ENCODE measurements at places on chromosomes 11 and 22.
A peak's percentile ranks its signal among the peaks of the same experiment; 100 is the strongest.

- no peak for DNase-seq
Measured at GRCh38 chr22:31350410-31350863, 4.3 kb upstream of the PATZ1 start.

- DNase-seq, result no peak
Measured at GRCh38 chr22:25281675-25282345, 62.4 kb downstream of the CRYBB2 start.

GRCh38 chr11:64561984-64562722 lies 28.9 kb upstream of the SLC22A12 start:
- no peak for DNase-seq

DNA sequence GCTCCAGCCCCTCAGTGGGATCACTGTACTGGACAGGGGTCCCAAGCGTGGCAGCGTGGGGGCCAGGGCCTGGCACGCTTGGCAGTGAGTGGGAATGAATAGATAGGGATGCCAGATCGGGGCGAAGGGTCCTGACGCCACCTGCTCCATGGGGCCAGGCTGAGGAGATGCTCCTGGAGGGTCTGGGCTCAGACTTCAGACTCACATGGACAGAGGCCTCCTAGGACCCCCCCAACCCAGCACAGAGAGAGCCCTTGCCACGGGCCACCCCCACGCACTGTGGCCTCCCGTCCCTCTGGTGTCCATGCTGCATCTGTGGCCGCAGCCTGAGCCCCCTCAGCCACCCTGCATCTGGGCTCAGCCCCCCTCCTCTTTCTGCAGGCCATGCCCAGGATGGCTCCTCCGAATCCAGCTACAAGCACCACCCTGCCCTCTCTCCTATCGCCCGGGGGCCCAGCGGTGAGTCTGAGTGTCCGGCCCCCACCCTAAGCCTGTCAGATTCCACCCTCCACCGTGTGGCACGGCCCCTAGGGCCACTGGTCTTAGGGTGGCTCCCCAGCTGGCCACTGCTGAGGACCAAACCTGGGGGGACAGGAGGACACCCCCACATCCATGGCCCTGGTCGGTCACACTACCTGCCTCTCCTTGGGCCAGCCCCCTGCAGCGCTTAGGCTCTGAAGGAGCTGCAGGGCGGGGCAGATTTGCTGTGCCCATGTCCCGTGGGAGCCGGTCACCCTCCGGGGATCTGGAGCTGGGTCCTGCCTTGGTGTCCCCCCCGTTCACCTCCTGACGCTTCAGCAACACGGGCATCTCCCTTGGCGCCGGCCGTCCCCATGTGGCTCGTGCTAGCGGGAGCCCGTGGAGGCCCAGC lies 2.7 kb downstream of the MUC5AC start:
- no peak for DNase-seq

- no peak for DNase-seq
Measured at GRCh38 chr22:28882545-28882877, 861 bp upstream of the ZNRF3 start.

DNA sequence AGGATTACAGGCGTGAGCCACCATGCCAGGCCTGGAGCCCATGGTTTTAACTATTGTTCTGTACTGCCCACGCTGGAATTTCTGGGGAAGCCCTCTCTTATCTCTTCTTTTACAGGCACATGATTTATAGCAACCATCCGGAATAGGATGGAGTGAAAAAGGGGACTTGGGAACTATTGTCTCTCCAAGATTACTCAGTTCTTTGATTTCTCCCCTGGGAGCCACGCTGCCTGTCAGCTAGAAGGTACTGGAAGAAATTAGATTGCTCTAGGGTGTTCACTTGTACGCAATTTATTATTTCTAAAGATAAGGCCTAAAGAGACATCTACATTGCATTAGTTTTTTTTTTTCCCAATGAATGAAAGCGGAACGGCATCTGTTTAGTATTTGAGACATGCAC lies 65.6 kb upstream of the PTPRJ start:
- DNase-seq, result no peak

- DNase-seq, result no peak
Measured at GRCh38 chr22:38177044-38177443, 4.6 kb downstream of the PLA2G6 start.

DNA sequence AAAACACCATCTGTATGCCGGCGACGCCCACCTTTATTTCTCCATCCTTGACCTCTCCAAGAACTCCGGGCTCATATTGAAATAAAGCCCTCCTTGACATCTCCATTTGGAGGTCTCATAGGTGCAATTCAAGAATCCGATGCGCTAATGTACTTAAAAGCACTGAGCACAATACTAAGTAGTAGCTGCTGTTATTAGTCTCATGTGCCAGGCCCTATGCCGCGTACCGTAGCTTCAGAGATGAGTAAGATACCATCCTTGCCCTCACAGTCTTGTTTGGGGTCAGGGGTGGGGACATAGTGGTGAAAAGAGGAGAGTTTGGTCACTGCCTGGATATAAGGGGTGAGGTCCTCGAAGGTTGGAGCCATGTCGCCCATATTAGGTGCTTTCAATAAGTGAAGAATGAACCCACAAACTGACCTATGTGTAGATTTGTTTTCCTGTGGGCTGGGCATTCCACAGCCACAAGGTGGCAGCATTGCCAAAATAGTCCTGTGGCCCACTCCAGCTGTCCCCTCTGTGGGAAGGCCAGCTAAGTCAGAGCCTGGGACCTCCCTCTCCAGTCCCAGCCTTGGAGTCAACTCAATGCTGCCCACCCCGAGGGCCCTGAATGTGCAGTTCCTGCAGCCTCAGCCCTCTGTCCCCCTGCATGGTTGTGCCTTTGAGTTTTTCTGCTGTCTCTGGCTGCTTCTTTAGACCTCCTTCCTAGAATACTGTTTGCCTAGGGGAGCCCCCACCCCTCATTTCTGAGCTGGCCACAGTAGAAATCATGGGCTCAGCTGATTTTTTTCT lies 6.5 kb downstream of the DCPS start:
- peak; percentile 70 for DNase-seq

DNA sequence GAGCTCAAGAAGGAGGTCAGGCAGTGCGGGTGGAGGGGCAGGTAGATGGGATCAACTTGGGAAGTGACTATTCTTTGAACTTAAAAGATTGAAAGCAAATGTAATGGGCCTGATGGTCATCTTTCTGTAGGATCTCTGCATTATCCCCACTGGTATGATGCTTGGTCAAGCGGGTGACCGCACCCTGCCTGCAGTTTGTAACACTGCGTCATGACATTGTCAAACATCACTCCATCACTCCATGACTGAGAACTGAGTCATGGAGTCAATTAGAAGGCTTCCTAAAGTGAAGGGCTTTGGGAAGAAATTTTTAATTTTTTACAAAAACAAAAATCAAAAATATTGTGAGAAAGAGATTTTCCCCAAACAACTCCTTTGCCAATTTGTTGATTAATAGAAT lies 62.4 kb upstream of the BMAL1 start:
- DNase-seq, result no peak

GRCh38 chr11:110513846-110514437 lies 84.2 kb downstream of the FDX1 start:
- DNase-seq, result no peak

GRCh38 chr22:19719050-19719482 lies 4.3 kb upstream of the GP1BB start:
- DNase-seq, result no peak

GRCh38 chr22:47171441-47172221 lies 409.2 kb downstream of the TBC1D22A start:
- no peak for DNase-seq

GRCh38 chr11:8263109-8263768 lies 439 bp downstream of the LMO1 start:
- no peak for DNase-seq

GRCh38 chr11:116837231-116838091 lies at the start of gene APOA1:
Gene APOA1, minus strand, starts transcription at chr11:116837622. Its CDS starts 235 bp downstream, at chr11:116837387.
- no peak for DNase-seq

GRCh38 chr11:121722431-121723245 lies 269.9 kb upstream of the SORL1-AS1 start:
- no peak for DNase-seq

DNA sequence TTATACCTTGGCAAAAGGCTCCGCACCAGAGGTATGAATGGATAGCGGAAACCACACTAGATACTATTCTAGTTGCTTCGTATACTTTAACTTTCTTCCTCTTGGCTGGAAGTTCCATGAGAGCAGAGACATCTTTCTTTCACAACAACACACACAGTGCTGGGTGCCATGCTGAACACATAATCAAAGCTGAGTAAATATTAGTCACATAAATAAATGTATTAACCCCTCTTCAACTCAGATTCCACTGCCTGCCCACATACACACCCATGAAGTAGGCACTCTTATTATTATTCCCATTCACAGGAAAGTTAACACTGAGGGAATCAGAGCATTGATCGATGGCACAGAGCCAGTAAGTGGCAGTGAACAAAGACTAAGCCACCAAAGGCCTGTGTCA lies 35.4 kb downstream of the SPON1 start:
- no peak for DNase-seq

DNA sequence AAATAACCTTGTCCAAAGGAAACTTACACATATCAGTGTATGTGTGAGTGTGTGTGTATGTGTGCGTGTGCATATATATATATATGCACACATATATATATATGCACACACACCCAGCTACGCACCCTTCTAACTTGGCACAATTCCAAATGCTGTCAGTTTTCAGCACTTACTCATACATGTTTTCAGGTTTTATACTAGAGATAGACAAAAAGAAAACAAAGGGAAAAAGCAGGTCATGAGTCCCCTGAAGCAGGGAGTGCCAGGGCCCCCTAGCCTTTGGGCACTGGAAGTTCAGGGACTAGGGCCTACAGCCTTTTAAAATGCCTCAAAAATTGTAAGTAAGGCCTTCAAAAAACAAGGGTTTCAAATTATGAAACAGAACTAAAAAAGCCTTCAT lies 265.4 kb downstream of the CADM1 start:
- DNase-seq, result no peak

DNA sequence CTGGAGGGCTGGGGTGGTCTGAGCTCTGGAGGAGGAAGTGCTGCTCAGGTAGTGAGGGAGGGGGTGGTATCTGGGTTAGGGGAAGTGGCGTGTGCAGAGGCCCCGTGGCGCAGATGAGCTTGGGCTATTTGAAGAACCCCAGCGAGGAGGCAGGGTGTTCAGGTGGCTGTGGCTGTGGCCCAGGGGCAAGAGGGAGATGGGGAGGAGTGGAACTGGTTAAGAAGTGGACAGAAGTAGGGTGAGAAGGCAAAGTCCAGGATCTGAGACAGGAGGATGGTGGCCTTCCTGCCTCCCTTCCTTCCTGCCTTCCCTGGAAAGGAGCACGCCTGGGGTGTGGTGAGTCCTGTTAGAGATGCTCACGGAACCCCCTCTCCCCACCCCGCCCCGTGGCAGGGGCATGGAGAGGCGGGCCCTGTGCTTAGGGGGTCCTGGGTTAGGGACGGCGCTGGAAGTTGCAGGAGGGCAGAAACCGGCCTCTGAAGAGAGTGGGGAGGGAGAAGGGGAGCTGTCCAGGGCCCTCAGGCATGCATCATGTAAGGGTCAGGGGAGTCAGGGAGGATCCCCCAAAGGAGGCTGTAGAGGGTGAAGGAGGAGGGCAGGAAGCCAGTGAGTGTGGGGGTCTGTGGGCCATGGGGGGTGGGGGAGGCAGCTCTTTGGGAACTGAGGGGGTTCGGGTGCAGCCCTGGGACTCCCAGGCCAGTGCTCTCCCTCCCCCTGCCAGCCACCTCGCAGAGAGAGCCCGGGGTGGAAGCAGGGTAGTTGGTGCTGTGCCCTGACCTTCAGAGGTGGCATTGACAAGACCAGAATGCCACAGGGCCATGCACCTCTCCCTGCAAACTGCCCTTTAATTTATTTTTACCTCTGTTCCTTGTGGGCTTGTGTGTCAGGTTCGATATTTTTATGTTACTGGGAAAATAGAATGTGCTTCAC lies 63.7 kb upstream of the PARVG start:
- DNase-seq, result peak; percentile 6

DNA sequence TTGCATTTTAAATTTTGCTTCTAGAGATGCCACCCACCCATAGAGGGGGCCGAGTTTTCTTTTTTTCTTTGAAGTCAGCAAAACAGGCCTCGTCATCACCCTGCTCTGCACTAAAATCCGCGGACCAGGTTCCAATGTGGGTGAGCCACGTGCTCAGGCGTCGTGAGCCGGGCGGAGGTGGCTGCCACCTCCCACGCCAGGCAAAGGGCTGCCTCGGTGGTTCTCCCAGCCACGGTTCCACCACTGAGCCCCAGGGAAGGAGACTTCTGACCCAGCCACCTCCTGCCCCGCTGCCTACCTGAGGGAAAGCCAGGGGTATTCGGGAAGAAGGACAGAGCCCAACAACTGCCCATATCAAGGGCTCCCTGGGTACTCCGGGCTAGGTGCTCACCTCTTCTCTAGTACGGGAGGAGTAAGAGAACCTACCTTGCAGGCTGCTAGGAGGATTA lies 45.3 kb downstream of the MN1 start:
- no peak for DNase-seq

GRCh38 chr11:104962852-104963251 lies 5.5 kb downstream of the CASP4 start:
- no peak for DNase-seq

GRCh38 chr22:37100589-37101127 lies 8.9 kb downstream of the TMPRSS6 start:
- no peak for DNase-seq

DNA sequence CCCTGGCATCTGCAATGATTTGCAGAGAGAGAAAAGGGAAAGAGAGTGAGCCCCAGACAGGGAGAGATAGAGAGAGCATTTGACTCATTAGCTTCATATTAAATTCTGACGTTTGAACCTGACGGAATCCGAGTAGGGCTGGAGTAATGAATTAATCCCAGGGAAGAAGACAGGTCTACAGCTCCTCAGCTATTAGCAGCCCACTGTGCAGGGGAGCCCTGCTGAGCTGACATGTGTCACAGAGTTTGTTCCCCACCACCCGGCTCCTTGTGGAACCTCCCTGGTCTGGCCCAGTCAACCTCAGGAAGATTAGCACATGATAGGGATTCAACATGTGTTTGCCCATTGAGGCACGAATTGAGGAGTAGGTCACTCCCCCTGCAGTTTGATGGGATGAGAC lies 404.0 kb downstream of the BUD13 start:
- DNase-seq, result no peak

- DNase-seq, result peak; percentile 40
Measured at GRCh38 chr22:46087816-46088277, 62.5 kb upstream of the PPARA start.

DNA sequence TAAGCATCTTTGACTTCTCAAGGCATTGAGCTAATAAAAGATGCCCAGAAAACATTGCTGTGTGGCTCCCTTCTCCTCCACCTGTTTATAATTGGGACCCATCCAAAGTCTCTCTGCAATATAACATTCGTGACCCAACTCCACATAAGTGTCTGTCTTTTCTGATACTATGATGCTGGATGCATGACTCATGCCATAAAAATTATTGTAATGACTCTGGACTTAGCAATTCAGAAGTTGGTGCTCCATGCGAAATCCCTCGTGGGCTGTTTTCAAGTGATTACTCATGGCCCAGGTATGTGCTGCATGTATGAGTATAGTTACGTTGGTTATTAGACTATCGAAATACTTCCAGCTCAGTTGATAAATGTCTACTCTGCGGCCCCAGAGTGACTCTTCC lies 11.7 kb downstream of the FJX1 start:
- no peak for DNase-seq

Data from DND-41 (cell line).